ENCODE measurements at places on chromosomes 4 and X. TPM values are rescaled to one million over a fixed set of nuclear protein-coding genes. Genes with fewer than 3 reads are reported as not detected.

- ATAC-seq = no peak
Measured at GRCh38 chrX:46168254-46168653, 377.0 kb downstream of the ZNF674 start.

GRCh38 chrX:102154900-102155805 is 624 bp downstream of the BEX5 start:
- ATAC-seq = no peak

DNA sequence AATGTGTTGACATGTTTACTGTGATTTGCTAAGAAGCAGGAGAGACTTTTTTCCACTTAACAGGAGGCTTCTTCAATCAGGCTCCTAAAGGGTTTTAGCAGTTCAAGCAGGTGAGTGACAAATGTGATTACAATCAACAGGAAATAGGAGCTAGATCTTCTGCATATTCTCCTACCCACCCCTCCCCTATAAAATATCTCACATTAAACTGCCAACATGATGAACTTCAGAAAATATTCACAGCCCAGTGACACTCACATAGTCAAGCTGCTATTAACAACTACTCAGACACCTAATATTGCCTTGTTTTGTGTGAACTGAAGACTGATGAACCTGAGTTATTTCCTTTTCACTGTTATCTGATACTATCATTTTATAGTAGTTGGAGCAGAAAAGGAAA is 55.9 kb upstream of the ANTXR2 start:
- no peak for ATAC-seq

IL2 gene
- not detected for total RNA-seq

COMMD8 gene
- total RNA-seq = 21.6 TPM

OTC gene
- not detected for total RNA-seq

DNA sequence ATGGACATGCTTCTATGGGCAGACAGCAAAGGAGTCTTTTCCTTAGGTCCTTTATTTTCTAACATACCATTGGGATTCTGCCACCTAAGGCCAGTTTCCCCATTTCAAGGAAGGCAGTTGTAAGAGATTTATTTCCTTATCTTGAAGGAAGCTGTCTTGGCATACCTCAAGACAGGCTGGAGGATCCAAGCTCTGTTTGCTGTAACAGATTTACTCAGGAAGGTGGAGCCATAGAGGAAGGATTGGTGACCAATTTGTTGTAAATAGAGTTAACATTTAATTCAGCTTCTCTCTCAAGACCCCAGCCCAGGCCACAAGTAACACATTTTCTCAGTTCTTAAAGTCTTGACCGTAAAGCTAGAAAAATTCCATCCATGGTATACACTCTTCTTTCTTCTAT is 131.6 kb upstream of the TENM3 start:
- no peak for ATAC-seq

GRCh38 chrX:76148753-76149152 is 24.1 kb upstream of the PBDC1 start:
- no peak for ATAC-seq

ODAPH gene
- total RNA-seq = 0.12 TPM

DNA sequence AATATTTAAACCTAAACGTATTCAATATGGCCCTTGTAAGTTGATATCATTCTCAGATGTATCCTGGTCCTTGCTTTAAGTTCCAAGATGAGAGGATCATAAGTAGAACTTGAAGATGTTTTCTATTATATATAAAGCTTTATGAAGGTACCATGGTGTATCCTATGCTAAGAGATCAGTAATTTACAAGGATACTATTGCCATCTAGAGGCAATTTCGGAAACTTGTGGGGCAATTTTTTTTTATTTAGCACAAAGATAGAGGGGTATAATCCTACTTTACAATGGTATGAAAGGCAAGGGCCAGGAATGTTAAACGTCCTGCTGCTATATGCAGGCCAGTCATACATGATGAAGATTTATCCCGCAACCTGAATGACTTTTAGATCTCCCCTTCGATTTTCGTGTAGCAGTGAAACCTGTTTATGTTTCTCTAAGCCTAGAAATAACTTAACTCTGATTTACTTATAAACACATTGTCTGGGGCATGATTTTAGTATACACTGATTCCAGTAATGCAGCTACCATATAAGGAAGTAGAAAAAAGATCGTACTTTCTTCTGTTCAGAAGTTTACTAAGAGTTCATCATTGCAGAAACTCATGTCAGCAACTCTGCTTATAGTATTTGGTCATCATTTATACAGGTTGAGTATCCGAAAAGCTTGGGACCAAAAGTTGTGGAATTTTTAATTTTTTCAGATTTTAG is 2.6 kb downstream of the SLC25A31 start:
- peak; percentile 55 for ATAC-seq

ATP1B4 gene
- total RNA-seq = not detected

GRCh38 chrX:85052636-85053343 is 49.1 kb downstream of the APOOL start:
- no peak for ATAC-seq

GRCh38 chr4:105399532-105400161 is 74.2 kb downstream of the PPA2 start:
- ATAC-seq = no peak

DNA sequence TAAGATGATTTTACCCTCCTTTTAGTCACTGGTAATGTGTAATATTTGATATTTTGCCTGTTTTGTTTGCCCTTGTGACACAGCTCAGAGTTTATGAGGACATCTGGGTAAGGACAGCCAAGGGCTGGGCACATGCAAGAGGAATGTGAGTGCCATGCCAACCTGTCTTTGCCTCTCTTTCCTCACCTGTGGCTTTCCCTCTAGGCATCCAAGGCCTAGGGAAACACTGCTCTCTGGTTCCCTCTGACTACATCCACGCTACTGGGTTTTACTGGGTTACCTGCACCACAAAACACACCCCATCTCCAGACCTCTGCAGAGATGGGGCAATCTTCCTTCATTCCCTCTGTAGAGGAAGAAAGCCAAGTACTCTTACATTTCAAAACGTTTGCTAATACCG is 7.7 kb downstream of the HPGDS start:
- no peak for ATAC-seq

DNA sequence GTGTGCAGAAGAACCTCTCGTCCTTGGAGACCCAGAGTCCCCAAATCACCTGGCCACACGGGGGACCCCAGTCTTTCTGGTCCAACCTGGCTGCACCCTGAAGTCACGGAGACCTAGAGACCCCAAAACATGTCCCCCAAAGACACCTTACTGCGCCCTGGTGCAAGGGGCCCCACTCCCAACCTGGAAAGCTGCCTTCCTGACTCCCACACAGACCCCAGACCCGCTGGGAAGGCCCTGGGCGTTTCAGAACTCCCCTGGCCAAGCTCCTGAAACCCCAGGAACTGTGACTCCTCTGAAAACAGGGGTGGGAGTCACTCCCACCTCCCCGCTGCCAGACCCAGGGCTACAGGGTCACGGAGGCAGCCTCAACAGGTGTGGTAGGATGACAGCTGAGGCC is 12.7 kb upstream of the SHOX start:
- no peak for ATAC-seq

USP17L27 gene
- total RNA-seq = not detected

ARFIP1 gene
- 29.8 TPM for total RNA-seq

TRIM60 gene
- not detected for total RNA-seq

XK gene
- total RNA-seq = 2.7 TPM

DNA sequence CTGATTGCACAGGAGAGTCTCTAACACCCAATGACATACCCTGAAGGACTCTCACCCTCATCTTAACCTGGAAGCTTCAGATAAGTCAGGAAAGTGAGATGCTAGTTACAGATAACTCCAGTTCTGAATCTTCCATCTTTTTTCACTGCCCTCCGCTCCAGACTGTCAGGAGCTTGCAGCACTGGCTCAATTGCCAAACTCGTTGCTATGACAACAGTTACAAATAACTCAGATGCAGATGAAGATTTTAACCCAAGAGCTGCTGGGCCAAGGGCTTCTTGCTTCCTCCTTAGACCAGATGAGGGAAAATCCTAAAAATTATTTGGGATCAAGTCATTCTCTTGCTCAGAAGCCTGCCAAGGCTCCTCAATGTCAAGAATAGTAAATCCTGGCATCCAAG is 109.1 kb upstream of the HUWE1 start:
- no peak for ATAC-seq

DNA sequence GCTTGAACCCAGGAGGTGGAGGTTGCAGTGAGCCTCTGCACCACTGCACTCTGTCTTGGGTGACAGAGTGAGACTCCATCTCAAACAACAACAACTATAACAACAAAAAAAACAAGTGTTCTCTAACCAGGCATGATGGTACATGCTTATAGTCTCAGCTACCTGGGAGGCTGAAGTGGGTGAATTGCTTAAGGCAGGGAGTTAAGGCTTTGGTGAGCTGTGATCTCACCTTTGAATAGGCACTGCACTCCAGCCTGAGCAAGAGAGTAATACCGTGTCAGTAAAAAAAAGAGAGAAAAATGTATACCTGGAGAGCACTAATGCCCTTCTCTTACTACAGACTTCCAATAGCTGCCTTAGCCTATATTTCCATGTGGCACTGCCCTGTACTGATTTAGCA is 18.9 kb upstream of the USP9X start:
- peak; percentile 53 for ATAC-seq

SPANXB1 gene
- total RNA-seq = not detected

- ATAC-seq = no peak
Measured at GRCh38 chr4:17063888-17064287, 165.4 kb upstream of the LDB2 start.

GRCh38 chrX:130566028-130566683 is 164.4 kb downstream of the RBMX2 start:
- no peak for ATAC-seq

GRCh38 chr4:155878611-155879010 is 12.5 kb upstream of the ASIC5 start:
- ATAC-seq = no peak

- ATAC-seq = peak; percentile 61
Measured at GRCh38 chr4:152606753-152607152, 70.9 kb upstream of the FBXW7 start.

GRCh38 chr4:100117750-100118149 is 72.5 kb downstream of the DDIT4L start:
- no peak for ATAC-seq

DNA sequence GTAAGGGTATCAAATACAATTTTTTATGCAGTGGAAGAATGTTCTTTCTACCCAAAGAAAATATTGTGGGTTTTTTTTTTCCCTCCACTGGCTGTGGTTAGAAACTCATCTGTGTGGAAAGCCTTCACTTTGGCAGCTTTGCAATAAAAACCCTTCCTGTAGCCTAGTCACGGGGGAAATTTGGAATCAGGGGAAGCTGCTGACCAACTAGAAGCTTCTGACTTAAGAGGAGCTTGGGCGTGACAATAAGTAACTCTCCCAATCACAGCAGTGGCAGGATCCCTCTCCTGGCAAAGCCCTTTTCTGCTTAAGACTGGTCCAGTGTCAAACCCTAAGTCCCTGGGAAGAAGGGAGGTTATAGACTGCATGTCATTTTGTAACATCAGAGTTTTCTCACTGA is 87.9 kb downstream of the LRRC66 start:
- no peak for ATAC-seq

AMMECR1 gene
- total RNA-seq = 17.5 TPM

DNA sequence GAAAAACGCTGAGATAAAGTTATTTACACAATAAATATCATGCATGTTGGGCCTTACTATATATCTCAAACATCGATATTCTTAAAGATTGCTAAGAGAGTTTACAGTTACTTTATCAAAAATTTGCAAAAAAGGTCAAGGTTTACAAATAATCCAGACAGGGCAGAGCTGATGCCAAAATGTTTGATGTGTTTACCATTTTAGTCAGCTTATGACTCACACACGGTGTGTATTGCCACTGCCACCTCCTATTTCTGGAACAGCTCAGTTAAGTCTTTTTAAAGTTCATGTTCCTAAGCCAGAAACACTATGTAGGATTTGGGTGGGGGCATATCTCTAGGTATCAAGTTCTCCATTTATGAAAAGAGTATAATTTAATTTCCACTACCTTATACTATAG is 580.6 kb downstream of the INPP4B start:
- ATAC-seq = peak; percentile 80
